ENCODE measurements at places on chromosomes 5 and 9.

- DNase-seq: no peak
Observed at GRCh38 chr5:179165421-179166170, 105.4 kb downstream of the ZNF354C start.

- DNase-seq: no peak
Observed at GRCh38 chr5:171692107-171692506, 93.5 kb upstream of the SMIM23 start.

GRCh38 chr5:94469894-94470329 lies 148.5 kb downstream of the KIAA0825 start:
- peak; percentile 3 for DNase-seq

- peak; percentile 72 for DNase-seq
Observed at GRCh38 chr5:5497152-5497788, 74.8 kb downstream of the ICE1 start.

DNA sequence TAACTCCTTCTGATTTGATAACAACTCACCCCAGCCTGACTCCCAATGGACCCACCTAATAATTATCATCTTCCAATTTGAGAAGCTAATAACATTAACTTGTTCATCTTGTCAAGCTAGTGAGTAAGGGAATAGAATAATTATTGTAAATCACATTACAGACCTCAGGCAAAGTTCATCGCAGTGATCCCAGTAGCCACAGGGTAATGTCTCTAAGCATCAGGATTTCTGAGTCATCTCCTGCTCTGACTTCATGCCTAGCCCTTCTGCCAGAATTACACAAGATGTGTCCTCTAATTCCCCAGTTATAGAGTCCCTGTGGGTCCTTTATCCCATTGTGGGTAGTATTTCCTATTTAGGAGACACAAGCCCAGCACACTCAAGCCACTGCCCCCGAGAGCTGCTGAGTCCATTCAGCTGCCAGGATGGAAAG lies 365.7 kb downstream of the DEPDC1B start:
- DNase-seq: no peak

Measured in A673 (cell line).